Activated CD4-positive, alpha-beta T cell treated with anti-CD3 and anti-CD28 coated beads, Interleukin-2, amount 10 ng/mL, durations not matched to agents 24 days and 14 days (primary cell): ENCODE measurements at places on chromosomes 16 and 17. TPM values are rescaled to one million over a fixed set of nuclear protein-coding genes. Genes with fewer than 3 reads are reported as not detected.

CCL15 gene
- not detected in 2 replicates for total RNA-seq

DNA sequence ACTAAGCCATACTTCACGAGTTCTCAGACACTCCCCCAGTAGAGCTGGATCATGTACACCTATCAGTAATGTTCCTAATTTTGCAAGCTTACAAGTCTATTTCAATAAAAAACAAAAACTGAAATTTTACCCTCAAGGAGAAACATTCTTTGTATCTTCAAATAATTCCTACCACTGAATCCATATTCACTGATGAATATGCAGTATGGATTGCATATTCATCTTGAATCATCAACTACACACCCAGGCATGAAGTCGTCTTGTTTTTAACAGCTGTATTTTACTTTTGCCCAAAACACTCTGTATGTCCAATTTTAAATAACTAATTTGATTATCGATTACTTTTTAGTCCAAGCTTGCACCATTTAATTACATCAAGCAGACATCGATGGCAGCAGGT lies 31.8 kb downstream of the ZDHHC7 start:
- no peaks in the 10 kb centered on the region for H3K27me3 ChIP-seq
- no peak overlapping the region for H3K4me3 ChIP-seq
- peaks cover 43% of the 10 kb centered on the region for H3K36me3 ChIP-seq
- H3K27ac ChIP-seq, result no peak overlapping the region

KCNJ18 gene
- total RNA-seq, result not detected in 2 replicates

- DNase-seq, result no peak
- H3K4me1 ChIP-seq, result peaks cover 22% of the 10 kb centered on the region
- no peaks in the 10 kb centered on the region for H3K36me3 ChIP-seq
- peaks cover 10% of the 10 kb centered on the region for H3K27me3 ChIP-seq
- H3K4me3 ChIP-seq, result no peak overlapping the region
Observed at GRCh38 chr17:8186446-8186786, 3.6 kb downstream of the BORCS6 start.

VMO1 gene
- total RNA-seq, result not detected in 2 replicates

SLC46A1 gene
- 7.0 and 7.9 TPM in 2 replicates for total RNA-seq

- peaks cover 7% of the 10 kb centered on the region for H3K27me3 ChIP-seq
- no peak for DNase-seq
- no peak overlapping the region for H3K27ac ChIP-seq
- peaks cover 8% of the 10 kb centered on the region for H3K4me1 ChIP-seq
Observed at GRCh38 chr17:62101090-62101489, 36.0 kb upstream of the MED13 start.

- DNase-seq, result no peak
- no peak overlapping the region for H3K27ac ChIP-seq
- no peaks in the 10 kb centered on the region for H3K27me3 ChIP-seq
- no peaks in the 10 kb centered on the region for H3K4me1 ChIP-seq
- H3K36me3 ChIP-seq, result no peaks in the 10 kb centered on the region
- no peak overlapping the region for H3K4me3 ChIP-seq
Observed at GRCh38 chr16:83350481-83350880, 457.3 kb upstream of the HSBP1 start.
